ENCODE measurements at places on chromosomes 6 and 20.
A peak's percentile ranks its signal among the peaks of the same experiment; 100 is the strongest.

DNA sequence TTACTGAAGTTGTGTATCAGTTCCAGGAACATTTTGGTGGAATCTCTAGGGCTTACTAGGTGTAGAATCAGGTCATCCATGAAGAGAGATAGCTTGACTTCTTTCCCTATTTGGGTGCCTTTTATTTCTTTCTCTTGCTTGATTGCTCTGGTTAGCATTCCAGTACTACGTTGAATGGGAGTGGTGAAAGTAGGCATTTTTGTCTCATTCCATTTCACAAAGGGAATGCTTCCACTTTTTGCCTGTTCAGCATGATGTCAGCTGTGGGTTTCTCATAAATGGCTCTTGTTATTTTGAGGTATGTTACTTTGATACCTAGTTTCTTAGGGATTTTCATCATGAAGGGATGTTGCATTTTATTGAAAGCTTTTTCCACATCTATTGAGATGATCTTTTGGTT is 195.3 kb downstream of the MOXD1 start:
- DNase-seq: no peak

DNA sequence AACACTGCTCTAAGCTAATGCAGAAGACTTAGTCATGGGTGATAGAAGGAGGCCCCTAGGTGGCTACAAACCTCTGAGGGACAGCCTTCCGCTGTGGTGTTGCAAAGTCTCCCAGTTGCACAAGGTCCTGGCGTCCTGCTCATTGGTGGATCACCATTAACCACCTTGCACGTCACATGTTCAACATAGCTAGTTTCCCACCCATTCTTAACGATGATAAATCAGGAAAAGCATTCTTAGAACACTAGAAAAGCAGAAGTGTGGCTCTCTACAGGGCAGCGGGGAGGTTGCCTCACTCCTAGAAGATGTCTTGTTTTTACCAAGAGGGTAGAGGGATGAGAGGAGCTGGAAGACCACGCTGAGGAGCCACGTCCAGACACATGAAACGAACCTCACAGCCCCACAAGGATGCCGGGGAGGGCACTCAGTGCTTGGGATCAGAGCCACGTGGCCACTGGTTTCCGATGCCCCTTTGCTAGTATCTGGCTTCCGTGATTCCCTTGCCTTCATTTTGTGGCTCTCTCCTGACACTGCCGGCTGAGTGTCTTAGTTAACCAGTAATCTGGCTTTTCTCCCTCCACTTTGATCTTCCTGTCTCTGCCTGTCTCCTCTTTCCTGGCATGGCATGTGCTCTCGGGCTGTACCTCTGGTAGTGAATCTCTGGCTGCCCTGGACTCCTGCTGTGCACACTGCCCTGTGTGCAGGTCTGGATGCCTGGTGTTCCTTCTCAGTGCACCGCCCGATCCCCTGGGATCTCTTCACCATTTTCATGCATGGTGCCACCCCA is 91.4 kb upstream of the NEDD9 start:
- DNase-seq: peak; percentile 73

DNA sequence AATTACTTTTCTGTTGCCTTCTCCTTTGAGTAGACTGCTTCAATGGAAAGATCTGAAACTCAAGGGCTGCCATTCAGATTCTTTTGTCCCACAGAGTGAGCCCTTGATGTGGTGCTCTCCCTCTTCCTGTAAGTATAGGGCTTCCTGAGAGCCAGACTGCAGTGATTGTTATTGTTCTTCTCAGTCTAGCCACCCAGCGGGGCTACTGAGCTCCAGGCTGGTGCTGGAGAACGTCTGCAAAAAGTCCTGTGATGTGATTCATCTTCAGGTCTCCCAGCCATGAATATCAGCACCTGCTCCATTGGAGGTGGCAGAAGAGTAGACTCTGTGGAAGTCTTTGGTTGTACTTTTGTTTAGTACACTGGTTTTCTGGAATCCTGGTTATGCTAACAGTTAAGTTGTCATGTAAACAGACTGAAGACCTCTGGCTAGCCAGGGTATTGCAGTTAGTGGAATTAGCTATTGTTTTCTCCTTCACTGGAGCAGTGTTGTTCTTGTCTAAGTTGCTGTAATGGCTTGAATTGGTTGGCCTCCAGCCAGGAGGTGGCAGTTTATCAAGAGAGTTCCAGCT is 240.9 kb downstream of the COL12A1 start:
- DNase-seq: no peak

DNA sequence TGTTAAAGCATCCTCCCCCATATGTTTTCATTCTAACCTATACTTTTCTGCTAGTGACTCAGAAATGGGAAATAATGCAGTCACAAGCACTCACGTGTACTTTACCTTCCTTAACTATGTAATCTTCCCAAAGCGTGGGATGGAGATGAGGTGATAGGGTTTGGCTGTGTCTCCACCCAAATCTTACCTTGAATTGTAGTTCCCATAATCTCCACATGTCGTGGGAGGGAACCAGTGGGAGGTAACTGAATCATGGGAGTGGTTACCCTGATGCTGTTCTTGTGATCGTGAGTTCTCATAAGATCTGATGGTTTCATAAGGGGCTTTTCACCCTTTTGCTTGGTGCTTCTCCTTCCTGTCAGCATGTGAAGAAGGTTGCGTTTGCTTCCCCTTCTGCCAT is 35.4 kb downstream of the AGPAT4 start:
- DNase-seq: no peak

DNA sequence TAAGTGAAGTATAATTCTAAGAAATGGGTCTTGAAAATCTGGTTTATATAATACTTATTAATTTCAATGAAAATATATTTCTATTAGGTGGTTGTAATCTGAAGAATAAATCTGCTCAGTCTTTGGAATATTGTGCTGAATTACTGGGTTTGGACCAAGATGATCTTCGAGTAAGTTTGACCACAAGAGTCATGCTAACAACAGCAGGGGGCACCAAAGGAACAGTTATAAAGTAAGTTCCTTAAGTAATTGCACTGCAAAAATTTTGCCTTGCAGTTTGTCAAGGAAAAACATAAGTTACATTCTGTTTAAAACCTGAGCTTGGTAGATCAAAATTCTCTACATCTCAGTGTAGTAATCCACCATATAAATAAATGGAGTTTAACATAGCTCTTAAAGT is 106.0 kb downstream of the MYO6 start:
- DNase-seq: no peak

DNA sequence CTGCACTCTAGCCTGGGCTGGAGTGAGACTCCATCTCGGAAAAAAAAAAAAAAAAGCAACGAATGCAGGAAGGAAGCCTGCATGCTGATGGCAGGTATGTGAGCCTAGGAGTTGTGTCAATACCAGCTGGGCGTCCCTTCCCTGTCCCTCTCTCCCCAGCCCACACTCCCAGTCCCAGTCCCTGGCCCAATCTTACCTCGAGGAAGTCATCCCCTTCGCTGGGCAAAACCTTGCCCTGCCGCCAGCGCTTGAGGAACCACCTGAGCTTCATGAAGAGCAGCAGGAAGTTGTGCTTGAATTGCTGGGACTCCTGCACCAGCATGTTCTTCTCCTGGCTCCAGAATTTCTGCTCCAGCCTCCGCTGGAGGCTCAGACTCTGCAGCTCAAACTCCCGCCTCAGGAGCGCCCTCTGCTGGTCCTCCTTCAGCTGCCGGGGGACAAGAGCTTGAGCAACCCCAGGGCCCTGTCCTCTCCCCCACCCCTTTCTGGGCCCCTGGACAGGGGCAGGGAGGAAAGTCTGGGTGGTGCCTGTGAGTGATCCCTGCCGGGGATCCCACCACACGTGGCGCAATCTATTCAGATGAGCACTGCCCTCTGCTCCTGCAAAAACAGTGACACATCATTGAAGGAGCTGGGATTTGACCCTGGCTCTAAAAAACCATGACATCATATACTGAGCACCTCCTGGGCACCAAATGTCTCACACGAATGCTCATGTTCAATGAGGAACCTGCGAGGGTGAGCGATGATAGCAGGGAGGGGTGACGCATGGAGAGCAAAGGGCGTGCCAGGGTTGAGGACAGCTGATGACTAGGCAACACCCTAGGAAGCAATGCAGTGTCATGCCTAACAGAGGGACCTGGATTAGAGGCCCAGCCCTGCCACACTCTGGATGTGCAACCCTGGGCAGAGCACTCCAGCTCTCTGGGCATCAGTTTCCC is 35.0 kb upstream of the DSN1 start:
- peak; percentile 81 for DNase-seq

DNA sequence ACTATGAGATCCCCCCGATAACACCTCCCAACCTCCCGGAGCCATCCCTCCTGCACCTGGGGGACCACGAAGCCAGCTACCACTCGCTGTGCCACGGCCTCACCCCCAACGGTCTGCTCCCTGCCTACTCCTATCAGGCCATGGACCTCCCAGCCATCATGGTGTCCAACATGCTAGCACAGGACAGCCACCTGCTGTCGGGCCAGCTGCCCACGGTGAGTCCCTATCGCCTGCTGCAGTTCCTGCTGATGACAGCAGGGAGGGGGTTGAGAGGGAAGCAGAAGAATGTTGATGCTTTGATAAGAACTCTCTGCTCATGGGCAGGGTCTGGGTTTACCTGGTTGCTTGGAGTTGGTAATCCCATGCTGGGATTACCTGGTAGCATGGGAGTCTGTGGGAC is 91.9 kb downstream of the TOX2 start:
- DNase-seq: no peak

GRCh38 chr20:23277316-23277715 is 73.3 kb upstream of the NXT1 start:
- DNase-seq: no peak

- DNase-seq: no peak
Measured at GRCh38 chr20:23079016-23079351, 7.1 kb downstream of the CD93 start.

DNA sequence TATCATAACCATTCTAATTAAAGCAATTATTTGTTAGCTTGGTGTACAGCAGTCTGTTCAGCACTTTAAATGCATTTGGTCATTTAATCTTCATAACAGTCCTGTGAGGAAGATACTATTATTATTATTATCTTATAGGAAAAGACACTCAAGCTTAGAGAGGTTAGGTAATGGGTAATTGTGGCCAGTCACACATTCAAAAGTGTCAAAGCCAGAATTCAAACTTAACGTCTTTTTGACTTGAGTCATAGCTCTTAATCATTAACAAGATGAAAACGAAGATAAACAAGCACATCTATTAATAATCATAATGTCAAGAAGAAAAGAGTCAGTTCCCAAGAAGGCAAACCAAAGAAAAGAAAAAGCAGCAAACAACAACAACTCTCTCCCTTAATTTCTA is 251.0 kb downstream of the SYNE1 start:
- DNase-seq: no peak

DNA sequence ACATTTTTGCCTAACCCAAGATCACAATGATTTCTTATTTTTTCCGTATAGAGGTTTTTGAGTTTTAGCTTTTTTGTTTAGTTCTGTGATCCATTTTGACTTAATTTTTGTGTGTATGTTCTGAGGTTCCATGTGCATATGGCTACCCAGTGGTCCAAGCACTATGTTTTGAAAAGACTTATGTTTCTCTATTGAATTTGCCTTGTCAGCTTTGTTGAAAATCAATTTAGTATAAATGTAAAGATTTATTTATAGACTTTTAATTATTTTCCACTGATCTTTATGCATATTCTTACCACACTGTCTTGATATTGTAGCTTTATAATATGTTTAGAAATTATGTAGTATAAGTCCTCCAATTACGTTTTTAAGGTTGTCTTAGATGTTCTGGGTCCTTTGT is 10.2 kb downstream of the TM9SF4 start:
- DNase-seq: no peak

DNA sequence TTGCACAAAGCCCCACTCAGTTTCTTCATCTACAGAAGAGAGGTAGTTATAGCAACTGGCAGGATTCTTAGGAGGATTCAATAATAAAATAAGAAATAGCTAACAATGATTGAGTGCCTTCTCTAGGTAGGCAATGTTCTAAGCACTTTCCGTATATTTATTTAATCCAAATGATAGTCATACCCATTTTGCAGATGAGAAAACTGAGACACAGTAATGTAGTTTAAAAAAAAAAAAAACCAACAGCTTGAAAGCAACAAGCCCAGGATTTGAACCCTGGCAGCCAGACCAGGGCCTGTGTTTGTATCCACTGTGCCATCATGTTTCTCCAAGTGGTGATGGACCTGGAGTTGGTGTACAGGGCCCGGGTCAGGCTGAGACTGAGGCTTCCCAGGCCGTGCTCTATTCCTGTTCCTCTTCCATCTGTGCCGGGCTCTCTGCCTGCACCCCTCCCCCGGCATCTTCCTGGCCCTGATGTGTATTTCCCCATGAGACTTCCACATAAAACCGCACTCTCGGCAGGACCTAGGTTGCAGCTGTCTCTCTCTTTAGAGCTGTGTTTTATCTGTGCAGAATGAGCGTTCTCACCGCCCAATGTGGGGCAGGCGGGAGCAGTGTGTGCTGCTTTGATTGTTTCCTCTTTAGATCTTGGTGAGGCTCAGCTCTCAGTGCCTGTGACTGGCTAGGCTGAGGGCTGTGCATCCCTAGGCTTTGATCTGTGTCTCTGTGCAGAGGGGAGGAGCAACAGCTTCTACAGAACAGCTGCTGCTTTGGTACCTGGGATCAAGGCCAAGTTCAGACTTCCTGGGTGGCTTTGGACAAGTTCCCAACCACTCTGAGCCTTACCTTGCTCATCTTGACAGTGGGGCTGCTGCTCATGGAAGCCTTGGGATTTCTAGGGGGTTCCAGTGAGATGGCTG is 49.5 kb downstream of the TOX2 start:
- DNase-seq: peak; percentile 79

DNA sequence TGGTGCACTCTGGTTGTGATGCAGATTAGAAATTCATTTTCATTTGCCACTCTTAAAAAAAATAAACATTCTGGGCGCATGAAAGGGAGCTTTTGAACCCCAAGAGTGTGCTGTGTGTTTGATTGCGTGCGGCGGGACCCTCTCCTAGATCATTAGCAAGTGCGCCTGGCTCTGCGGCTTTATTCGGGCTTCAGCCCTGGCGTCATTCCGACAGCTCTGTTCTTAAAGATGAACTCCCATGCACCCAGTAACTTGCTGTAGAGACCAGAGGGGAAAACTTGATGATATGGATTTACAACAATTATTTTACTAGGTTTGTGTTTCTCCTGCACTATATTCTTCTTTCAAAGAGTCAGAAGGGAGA is 48.9 kb upstream of the ARMC2 start:
- DNase-seq: no peak

GRCh38 chr6:130178692-130179091 is 44.1 kb downstream of the SAMD3 start:
- DNase-seq: no peak

DNA sequence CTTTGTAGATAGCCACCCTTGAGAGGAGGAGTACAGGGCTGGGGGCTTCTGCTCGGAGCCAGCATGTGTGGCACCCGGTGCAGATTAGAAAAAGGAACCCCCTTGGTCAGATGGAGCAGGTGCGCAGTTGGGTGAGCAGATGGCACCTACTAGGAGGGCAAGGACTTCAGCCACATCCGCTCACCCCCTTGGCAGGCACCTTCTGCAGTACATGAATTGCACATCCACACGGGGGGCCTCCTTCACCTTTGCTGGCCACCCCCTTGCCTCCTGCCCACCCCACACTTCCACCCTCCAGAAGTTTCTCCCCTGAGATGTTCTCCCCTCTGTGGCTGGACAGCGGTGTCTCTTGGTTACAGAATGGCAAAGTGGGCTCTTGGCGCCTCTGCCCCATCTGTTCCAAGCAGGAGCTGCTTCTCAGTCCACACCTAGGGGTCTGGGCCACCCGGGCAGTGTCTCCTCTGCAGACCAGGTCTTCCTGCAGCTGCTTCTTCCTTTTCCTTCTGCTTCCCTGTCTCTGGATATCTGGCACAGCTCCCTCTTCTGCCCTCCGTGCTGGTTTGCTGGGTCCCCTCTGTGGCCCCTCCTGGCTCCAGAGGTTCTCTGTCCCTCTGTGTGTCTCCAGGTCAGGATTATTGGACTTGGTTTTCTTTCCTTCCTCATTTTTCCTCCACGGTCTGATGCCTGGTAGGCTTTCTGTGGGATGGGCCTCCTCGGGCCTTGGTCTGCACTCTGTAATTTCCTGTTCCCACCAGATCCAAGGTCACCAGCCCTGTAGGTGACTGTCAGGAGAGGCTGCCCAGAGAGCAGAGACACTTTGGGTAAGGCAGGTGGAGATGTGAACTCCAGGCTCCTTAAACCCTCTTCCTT is 4.1 kb downstream of the MDFI start:
- DNase-seq: no peak
